ENCODE measurements at places on chromosomes 12 and 14.

DNA sequence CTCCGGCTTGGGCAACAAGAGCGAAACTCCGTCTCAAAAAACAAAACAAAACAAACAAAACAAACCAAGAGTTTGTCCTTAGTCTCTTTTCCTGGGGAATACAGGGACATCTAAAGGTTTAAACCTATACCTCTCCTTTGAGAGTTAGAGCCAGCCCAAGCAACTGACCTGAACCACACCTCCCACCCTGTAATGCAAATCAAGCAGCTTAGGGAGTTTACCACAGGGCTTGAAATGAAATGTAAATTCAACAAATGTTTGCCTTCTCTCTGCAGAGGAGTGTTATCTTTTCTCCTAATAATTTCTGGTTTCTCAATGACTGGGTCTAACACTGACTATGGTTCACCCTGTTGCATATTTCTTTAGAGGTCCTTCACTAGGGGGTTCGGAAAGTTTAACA, 16.7 kb downstream of the PPP1CC start:
- DNase-seq = no peak

- DNase-seq = no peak
These were observed 4.7 kb downstream of the FLRT2 start for GRCh38 chr14:85534458-85535293.

DNA sequence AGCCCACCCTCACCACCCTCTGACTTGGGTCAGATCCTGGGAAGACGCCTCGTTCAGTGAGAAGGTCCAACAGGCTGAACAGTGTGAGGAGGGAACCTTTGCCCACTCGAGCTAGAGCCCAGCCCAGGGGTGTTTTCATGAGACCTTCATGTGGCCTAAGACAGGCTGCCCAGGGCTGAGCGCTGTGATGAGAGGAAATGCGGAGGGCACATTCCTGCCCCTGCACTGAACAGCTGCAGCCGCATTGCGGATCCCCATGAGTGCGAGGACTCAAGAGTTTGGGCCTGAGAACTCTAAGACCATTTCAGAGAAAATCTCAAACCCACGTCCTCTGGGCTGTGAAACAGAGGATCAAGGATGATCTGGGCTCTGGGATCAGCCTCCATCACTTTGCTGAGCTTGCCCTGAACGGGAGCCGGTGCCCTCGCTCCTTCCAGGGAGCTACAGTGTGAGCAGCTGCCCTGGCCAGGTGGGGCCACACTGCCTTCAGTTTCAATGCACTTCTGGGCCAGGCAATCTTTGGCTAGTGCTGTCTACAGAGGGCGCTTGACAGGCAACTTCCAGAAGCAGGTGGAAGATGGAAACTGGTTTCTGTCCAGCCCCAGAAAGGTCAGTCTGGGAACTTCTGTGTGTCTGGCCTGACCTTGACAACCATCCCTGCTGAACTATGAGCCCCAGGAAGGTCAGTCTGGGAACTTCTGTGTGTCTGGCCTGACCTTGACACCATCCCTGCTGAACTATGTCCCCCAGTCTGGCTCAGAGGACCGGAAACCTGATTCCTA, 43.5 kb upstream of the P2RX7 start:
- DNase-seq = no peak

DNA sequence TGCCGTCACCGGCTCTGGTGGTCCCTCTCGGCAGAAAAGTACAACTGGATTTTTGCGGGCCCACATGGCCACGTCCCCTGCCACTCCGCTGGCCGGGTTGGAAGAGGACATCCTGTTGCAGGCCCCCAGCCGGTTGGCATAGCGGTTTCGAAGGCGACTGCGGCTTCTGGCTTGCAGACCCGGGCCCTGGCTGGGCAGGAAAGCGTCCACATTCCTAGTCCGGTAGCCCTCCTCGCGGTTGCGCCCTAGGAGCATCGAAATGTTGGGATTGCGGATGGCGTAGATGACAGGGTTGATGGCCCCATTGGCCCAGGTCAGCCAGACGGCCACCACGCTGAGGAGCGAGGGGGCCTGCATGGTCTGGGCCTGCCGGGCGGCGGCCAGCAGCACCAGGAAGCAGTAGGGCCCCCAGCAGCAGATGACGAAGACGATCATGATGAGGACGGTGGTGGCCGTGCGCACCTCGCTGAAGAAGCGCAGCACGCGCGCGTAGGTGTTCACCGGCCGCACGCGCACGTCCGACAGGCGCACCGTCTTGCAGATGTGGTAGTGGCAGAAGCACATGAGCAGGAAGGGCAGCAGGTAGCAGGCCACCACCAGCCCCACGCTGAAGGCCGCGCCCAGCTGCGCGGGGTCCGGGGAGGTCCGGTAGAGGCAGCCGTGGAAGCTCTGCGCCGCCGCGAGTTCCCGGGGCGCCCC, 1.2 kb downstream of the GPR135 start:
- no peak for DNase-seq

GRCh38 chr12:113260636-113261300, 39.5 kb downstream of the TPCN1 start:
- no peak for DNase-seq

DNA sequence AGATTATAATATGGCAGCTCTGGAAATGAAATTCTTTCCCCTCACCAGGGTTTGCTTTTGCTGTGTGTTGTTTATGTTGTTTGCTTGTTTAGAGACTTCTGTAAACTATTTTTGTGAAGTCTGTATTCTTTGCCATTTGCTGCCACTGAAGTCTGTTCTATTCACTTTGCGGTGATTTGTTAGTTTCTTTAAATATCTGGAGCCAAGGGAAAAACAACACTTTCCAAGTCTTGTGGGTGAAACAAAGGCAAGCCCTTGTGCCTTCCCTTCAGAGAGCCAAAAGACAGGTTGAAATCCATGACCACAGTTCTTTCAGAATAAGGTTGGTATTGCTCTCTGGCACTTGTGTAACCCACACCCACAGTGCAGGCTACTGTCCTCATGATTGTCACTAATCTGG, 59.5 kb upstream of the RNU6-7 start:
- DNase-seq = no peak

DNA sequence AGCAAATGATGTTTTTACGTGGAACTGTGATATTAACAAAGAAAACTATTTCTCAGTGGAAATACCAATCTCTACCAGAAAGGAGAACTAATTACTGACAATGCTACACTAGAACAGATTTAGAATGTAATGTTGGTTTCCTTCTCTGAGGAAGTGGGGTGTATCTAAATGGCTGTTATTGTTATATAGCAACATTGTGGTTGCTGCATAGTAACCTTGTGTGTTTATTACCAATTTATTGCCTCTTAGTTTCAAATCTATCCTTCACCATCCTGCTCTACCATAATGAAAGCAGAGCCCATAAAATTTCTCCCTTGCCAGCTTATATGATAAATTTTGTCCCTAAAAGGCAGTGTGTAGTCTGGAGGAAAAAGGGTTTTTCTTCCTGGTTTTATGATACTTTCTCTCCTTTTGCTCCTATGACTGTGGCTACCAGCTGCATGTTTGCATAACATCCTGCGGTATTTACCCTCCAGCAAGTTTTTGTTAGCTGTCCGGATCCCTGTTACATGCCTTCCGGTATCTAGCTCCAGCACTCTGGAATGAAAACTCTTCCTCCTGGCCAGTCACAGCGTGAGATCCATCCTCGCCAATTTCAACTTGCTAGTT, 5.7 kb upstream of the KLRK1 start:
- no peak for DNase-seq

DNA sequence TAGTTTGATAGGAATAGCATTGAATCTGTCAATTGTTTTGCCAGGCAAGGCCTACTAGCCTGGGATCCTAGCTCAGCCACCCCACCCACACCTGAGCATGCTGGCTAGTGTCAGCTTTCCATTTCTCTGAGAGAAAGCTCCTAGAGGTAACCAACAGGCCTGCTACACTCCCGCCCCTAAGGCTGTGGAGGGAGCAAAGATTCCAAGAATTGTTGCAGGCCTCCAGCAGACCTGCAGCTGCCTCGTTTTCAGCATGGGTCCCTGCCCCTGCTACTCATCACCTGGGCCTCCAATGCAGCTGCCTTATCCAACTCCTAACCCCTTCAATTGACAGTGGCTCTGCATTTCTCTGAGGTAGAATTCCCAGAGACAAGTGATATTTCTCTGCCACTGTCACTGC, 852.4 kb upstream of the MDGA2 start:
- DNase-seq = no peak

GRCh38 chr12:49084438-49084837, 10.2 kb downstream of the DHH start:
- DNase-seq = no peak

DNA sequence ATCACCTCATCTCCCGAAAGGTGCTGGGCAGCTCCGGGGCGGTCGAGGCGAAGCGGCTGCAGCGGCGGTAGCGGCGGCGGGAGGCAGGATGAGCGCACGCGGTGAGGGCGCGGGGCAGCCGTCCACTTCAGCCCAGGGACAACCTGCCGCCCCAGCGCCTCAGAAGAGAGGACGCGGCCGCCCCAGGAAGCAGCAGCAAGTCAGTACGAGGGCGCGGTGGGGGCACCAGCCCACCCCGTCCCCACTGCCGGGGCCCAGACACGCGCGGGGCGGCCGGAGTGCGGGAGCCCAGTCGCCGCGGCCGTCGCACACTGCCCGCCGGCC, 862 bp downstream of the HMGA2 start:
- DNase-seq = no peak

DNA sequence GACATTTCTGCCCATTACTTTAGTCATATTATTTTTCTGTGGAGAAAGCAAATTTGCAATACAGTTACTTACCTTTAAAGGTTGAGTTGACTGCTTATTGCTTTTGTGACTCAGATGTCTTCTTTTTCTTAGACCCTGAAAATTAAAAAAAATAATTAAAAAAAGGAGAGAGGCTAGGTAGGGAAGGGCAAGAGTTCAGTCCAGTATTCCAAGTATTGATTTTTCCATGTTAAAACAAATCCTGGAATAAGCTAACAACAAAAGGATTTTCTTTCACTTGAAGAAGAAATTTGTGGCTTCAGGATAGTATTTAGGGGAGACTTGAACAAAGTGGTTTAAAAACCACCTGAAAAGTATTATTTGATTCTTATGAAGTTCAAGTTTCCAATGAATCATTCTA, 49.4 kb downstream of the LMNTD1 start:
- no peak for DNase-seq

DNA sequence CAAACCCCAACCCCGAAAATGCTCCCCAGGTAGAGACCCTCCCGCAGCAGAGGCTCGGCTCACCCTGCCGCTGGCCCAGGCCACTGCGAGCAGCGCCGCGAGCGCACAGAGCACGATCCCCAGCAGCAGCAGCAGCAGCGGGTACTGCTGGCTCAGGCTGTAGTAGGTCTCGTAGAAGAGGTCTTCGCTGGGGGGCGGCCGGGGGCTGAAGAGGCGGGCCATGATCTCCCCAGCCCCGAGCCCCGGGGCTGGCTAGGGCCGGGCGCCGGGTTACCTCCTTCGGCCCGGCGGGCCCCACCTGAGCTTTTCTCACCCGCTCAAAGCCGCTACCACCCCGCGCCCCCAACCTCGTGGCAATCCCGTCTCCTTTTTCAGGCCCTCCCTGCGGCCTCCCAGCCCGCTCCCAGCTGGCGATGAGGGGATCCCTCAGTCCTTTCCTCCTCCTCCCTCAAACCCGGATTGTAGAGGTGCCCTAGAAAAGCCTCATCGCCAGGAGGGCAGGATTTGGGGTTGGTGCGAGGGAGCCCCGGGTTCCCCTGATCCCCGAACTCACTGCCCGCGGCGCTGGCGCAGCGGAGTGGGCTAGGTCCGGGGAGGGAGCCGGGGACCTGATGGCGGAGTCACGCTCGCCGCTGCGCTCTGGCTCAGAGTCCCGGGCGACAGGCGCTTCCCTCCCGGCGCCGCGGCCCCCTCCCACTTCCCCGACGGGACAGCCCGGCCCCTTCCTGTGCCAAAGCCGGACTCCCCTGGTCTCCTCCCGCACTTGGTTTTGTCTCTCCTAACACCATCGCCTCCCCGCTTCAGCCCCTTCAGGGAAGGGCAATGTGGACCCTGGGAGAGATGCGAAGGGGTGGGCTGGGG, at the start of gene ADCY4:
Gene ADCY4 (minus strand): TSS at position 641 of the 861 bp plus-strand sequence. CDS start 419 bp downstream, at position 222.
- DNase-seq = no peak

DNA sequence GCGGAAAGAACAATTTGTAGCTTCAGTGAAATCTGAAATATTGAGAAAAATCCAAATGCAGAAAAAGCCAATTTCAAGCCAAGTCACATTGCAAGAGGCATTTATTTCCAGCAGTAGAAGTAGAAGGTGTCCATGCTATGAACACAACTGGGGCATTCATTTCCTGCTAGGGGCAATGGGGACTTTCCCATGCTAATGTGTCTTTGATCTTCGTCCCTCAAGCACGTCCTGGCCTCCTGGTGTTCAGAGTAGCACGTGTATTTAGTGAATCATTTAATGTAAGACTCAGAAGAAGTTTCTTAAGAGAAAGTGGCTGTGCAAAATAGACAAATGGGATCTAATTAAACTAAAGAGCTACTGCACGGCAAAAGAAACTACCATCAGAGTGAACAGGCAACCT, 267.9 kb downstream of the TMEM132C start:
- DNase-seq = no peak

DNA sequence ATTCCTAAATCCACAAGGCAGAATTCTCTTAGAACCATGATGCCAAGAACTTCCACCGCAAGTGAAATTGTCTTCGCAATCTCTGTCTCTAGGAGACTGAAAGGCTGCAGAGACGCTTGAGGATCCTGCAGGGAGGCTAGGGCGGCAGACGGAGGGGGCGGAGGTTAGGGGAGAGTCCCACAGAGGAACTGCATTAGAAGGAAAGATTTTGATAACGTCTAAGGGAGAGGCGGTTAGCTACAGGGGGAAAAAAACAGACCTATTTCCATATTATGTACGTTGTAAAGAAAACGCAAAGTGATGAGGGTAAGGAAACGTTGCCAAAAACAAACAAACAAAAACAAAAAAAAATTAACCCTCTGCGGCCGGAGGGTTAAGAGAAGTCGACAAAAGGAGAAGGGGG, 595 bp downstream of the KLHL28 start:
- no peak for DNase-seq

Measured in hematopoietic multipotent progenitor cell treated with erythropoietin and hydrocortisone succinate and interleukin-3 and kit ligand, for 17 days (in vitro differentiated cells).